Hepatic stellate cell (primary cell): ENCODE measurements at places on chromosomes 16 and 17.

- peak; percentile 84 for DNase-seq
These were observed 721 bp upstream of the WFIKKN2 start for GRCh38 chr17:50834429-50835300.

DNA sequence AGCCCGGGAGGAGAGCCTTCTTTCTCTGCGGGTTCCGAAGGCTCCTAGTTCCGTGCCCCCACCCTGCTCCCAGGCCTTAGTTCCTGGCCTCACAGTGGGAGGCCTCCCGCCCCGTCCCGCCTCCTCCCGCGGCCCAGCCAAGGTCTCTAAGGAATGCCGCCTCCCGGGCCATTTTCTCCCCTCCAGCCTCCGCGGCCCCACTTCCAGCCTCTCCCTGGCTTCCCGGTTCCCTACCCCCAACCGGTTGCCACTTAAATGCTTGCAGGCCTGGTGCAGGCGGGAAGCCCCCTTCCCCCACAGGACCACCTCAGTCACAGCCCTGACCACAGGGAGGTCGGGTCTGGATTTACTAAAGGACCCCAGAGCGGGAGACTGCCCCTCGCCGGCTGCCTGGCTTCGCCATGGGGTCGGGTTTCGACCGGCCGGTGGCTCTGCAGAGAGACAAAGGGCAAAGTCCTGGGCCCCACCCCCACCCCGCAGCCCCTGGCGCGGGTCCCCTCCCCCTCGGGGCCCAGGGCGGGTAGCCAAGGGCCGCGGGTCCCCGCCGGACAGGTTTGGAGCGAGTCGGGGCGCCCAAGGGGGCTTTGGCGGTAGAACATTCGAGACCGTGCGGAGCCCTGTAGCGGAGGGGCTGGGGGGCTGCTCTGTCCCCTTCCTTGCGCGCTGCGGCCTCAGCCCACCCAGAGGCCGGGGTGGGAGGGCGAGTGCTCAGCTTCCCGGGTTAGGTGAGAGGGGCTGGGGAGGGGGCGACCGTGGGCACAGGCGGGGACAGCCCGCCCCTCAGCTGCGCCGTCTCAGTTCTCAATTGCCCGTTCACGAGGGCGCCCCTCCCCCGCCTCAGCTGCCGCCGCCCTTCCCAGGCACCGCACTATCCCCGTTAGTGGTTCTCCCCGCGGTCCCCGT lies 16.4 kb downstream of the IGF2BP1 start:
- DNase-seq, result no peak

DNA sequence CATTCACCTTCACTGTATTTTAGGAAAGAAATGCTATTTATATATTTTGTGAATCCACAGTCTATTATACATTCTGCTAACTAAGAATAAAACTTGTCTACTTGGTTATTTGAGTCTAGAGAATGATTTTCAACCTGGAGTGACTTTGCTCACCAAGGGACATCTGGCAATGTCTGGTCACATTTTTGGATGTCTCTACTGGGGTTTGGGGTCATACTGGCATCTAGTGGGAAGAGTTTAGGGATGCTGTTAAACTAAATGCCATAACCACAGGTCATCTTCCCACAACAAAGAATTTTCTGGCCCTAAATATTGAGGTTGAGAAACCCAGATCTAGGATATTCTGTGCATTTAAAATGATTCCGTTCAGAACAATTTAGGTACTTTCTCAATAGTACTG lies 26.0 kb downstream of the KCNJ16 start:
- no peak for DNase-seq

GRCh38 chr17:37643869-37644268 lies 623 bp upstream of the DDX52 start:
- no peak for DNase-seq

DNA sequence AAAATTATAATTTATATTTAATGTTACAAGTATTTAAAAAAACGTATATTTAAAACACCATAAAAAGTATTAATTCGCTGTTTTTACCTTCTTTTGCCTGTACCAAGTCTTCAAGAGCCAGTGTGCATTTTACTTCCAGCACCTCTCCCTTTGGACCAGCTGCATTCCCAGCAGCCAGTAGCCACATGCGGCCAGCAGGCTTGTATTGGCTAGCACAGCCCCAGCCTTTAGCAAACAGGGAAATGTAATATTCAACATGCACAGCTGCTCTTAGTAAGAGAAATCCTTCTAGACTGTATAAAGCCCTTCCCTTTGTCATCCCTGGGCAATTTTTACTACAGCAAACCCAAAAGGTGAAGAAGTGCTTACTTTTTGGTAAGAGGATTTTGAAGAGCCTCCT lies 6.6 kb downstream of the DHODH start:
- DNase-seq, result no peak

DNA sequence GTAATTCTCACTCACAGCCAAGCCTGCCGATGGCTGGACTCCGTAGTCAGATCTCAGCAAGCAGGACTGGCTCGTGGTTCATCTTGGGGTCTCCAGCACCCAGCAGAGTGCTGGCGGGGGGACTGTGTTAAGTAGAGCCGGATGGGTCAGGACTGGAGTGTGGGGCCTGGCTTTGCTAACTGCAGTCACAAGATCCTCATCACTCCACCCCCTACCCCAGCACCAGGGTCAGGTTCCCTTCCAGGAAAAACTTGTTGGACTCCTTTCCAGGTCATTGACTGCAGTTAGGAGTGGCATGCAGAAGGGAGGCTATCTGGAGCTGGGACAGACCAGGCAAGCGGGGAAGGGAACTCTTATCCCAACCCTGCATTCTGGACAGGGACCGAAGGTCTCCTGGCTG lies 6.0 kb downstream of the CIITA start:
- no peak for DNase-seq

DNA sequence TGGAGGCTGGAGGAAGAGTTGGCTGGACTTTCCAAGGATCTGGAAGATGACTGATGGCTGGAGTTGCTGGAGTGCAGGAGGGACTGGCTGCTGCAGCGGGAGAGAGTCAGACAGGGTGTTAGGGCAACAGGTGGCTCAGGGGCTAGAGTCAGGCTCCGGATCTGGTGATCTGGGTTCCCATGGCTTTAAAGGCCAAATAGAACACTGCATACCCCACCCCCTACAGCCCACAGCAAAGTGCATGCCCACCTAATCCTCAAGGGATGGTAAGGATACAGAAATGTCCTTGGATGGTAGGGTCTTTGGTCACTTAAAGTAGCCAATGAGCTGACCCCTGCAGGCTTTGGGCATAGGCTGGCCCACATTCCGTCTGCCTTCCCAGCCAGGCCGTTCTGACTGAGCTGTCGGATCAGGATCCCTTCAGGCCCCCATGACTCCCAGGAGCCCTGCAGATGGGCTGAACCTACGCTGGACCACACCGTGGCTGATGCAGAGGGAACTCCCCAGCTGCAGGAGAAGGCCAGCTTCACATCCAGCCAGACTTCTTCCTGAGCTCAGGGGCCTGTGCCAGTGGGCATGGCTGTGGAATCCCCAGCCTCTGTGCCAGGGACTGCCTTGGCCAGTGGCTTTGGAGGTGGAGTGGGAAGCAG lies 13.9 kb downstream of the TNS4 start:
- no peak for DNase-seq

DNA sequence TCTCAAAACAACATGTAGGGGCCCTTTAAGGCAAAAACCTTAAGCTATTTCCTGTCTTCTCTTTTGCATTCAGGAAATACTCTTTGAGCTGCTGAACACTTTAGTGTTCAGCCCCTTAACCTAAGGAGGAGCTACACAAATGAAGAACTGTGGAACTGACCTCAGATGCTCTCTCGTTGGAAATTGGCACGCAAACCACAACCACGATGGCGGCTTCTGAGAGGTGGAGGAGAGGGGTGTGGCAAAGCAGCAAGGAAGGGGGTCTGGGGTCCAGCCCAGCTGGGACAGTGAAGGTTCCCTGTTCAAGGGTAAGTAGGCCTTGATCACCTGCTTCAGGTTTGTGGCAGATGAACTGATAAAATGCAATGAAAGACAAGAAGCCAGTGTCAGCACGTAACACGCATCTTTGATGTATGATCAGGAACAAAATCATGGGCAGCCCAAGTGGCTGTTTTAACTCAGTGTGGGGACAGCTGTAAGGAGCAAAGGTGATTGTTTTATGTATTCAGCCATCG lies 291.6 kb upstream of the TNRC6C start:
- DNase-seq, result no peak

GRCh38 chr16:6125483-6126259 lies 1028.1 kb upstream of the EEF2KMT start:
- no peak for DNase-seq

DNA sequence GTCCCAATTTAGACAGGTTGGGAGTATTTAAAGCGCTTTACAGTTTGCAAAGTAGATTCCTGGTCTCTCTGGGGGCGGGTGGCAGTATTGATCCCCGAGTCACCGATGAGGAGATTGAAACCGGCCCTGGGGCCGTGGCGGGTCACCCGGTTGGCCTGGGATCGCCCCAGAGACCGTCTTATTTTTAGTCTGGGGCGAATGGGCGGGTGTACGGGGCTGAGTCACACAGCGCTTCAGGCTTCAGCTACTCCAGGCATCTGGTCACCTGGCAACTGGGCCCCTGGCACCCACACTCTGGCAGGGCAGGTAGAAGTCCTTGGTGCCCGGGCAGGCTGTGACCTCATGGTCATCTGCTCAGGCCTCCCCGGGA lies 669 bp downstream of the MIEF2 start:
- DNase-seq, result peak; percentile 81
